ENCODE measurements at places on chromosomes 7 and 10.
A peak's percentile ranks its signal among the peaks of the same experiment; 100 is the strongest.

DNA sequence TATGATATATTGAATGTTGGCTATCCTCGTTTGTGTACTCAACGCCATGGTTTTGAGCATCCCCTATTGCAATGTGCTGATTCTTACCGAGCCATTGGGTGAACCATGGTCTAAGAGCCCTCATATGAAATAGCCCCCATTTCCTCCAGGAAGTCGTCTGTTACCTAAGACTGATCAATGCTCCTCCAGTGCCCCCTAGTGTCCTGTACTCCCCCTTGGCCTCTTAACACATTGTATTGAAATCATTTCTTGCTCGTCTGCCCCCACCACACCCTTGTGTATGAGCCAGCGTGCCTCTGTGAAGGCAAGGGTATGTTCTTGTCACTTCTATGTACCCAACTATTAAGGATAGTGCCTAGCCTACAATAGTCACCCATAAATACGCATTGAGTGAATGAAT is 11.2 kb upstream of the SLC35B4 start:
- peak; percentile 66 for DNase-seq

- no peak for DNase-seq
Observed at GRCh38 chr7:96004578-96004977, 232.2 kb downstream of the DYNC1I1 start.

- no peak for DNase-seq
Observed at GRCh38 chr10:3364768-3365480, 192.3 kb upstream of the PITRM1 start.

- no peak for DNase-seq
Observed at GRCh38 chr10:49094646-49095045, 20.7 kb downstream of the VSTM4 start.

GRCh38 chr7:71339924-71340323 is 208.0 kb downstream of the GALNT17 start:
- no peak for DNase-seq

GRCh38 chr10:33117816-33118215 is 159.8 kb upstream of the ITGB1 start:
- DNase-seq = no peak

GRCh38 chr7:94655848-94656657 is at the start of gene SGCE:
TSS of gene SGCE (minus strand) at chr7:94656133. CDS start at chr7:94656098, 35 bp downstream.
- no peak for DNase-seq

- no peak for DNase-seq
Observed at GRCh38 chr10:131186547-131187253, 124.8 kb downstream of the TCERG1L start.

GRCh38 chr7:7201578-7202374 is 19.4 kb downstream of the C1GALT1 start:
- DNase-seq = no peak

- no peak for DNase-seq
Observed at GRCh38 chr7:77753173-77753572, 45.1 kb downstream of the TMEM60 start.

- DNase-seq = no peak
Observed at GRCh38 chr10:4483811-4484210, 342.2 kb upstream of the AKR1E2 start.

DNA sequence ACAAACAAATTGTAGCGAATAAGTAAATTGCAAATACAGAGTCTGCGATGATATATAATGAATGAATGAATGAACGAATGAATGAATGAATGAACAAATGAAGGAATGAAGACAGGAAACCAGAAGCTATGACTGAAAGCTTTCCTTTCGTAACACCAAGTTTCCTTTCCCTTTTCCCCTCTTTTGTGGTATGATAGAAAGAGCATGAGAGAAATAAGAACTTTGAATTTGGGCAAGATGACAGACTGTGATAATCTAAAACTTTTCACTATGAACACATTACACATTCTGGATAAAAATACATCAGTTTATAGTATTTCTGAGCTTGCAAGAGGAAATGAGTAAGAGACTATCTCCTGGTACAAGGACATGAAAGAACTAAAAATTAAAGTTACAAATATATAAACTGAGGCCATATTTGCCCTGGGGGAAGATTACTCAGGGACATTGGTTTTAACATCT is 8.4 kb upstream of the UCN3 start:
- DNase-seq = no peak

GRCh38 chr7:141664450-141664849 is 37.5 kb downstream of the DENND11 start:
- no peak for DNase-seq

DNA sequence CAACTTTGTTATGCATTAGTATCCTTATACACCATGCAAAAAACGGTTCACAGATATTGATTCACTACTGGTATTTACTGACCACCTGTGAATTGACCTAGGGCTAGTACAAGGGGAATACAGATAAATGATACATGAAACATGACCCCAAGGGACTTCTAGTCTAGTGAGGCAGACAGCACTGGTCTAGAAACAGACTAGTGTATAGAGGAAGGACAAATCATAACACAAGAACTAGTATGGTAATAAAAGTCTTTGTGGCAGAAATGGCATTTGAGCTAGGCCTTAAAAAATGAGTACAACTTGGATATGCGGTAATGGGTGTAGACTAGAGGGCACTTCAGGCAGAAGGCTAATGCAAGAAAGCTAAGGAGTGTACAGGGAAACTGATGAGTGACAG is 86.6 kb downstream of the SLC25A13 start:
- DNase-seq = no peak

- no peak for DNase-seq
Observed at GRCh38 chr7:43148161-43148731, 35.8 kb downstream of the HECW1 start.

GRCh38 chr7:43764807-43765491 is 6.5 kb downstream of the BLVRA start:
- DNase-seq = peak; percentile 70

DNA sequence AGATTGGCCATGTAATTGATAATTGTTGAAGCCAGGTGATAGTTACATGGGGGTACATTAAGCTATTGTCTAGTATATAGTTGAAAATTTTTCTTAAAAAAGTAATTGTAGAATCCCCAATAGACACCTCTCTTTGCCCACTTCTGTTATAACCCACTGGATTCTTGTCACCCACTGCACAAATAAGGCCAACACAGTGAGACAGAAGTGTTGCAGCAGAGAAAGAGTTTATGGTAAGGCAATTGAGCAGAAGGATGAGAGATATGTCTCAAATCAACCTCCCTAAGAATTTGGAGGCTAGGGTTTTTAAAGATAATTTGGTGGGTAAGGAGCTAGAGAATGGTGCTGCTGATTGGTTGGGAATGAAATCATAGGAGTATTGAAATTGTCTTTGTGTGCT is 270.3 kb upstream of the TAC1 start:
- DNase-seq = no peak

- DNase-seq = no peak
Observed at GRCh38 chr7:24889611-24890010, 90.4 kb downstream of the OSBPL3 start.

- DNase-seq = no peak
Observed at GRCh38 chr7:66886152-66886551, 34.9 kb upstream of the TMEM248 start.

GRCh38 chr7:30789334-30789711 is 18.1 kb downstream of the MINDY4 start:
- peak; percentile 71 for DNase-seq

- DNase-seq = peak; percentile 17
Observed at GRCh38 chr7:47253650-47254080, 328.2 kb downstream of the TNS3 start.

DNA sequence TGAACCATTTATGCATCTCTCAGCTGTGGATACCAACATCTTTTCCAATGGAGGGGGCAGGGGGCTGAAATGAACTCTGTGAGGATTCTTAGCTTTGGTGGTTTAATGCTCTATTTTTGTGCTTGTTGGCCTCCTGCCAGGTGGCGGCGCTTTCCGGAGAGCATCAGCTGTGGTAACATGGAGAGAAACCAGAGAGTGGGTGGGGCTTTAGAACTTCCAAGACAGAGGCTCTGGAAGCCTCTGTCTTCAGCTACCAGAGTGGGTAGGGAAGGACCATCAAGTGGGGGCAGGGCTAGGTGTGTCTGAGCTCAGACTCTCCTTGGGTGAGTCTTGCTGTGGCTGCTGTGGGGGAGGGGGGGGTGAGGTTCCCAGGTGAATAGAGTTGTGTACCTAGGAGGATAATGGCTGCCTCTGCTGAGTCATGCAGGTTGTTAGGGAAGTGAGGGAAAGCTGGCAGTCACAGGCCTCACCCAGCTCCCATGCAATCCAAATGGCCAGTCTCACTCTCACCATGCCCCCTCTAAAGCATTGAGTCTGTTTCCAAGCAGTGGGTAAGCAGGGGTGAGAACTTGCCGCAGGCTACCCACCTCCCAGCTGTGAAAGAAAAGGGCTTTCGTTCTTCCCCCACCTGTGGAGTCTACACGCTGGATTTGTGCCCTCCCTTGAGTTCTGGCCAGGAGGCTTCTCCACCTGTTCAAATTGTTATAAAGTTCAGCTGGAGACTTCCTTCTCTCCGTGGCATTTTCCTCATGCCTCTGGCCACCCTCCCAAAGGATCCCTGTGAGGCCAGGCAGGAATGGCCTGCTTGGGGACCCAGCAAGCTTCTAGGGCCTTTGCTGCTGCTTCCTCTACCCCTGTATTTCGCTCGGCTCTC is 527.0 kb downstream of the NEBL start:
- no peak for DNase-seq

DNA sequence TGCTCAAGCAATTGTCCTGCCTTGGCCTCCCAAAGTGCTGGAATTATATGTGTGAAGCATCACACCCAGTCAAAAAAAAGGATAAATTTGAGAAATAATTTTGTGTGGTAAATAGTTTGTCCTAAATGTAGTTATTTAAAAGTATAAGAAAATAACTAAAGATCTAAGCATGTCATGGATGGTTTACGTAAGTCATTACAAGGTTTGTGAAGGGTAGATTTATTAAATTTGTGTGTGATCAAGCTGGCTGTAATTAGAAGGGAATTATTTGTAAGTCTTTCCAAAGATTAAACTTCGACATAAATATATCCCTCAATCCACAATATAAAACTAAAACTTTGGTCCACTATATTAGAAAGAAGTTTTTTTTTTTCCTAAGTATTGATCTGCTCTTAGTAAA is 28.6 kb downstream of the ORC5 start:
- no peak for DNase-seq

DNA sequence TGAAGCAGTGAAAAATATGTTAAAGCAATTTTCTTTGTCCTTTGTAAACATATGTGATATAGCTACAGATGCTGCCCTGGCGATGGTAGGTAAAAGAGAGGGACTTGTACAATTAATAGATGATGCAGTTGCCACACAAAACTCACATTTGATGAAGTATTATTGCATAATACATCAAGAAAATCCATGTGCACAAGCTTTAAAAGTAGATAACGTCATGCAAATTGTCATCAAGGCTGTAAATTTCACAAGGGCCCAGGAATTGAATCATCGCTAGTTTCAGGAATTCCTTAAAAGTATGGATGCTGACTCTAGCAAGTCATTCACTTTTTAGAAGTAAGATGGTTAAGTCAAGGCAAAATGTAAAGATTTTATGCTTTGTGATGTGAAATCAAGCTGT is 10.0 kb downstream of the CYP3A5 start:
- DNase-seq = peak; percentile 19

GRCh38 chr10:95327367-95327766 is 36.6 kb upstream of the PDLIM1 start:
- DNase-seq = no peak

DNA sequence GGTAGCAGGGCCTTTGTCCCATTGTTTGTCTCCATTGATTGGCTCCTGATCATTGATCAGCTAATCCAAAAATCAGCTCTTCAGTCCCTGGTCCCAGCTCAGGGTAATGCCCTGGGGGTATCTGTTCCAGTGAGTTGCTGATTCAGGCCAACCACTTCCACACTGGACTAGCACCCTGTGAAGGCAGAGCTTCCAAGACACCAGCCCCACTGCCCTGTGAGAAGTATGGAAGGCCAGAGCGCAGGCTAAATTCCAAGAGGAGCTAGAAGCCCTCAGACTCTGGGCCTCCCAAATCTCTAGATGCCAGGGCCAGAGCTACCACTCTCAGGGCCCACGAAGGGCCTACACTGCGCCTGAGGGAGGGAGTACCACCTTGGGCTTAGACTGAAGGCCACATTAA is 10.4 kb downstream of the TMEM72 start:
- DNase-seq = no peak

- DNase-seq = no peak
Observed at GRCh38 chr7:24108906-24109376, 175.0 kb upstream of the NPY start.

- no peak for DNase-seq
Observed at GRCh38 chr10:33087922-33088321, 129.9 kb upstream of the ITGB1 start.

DNA sequence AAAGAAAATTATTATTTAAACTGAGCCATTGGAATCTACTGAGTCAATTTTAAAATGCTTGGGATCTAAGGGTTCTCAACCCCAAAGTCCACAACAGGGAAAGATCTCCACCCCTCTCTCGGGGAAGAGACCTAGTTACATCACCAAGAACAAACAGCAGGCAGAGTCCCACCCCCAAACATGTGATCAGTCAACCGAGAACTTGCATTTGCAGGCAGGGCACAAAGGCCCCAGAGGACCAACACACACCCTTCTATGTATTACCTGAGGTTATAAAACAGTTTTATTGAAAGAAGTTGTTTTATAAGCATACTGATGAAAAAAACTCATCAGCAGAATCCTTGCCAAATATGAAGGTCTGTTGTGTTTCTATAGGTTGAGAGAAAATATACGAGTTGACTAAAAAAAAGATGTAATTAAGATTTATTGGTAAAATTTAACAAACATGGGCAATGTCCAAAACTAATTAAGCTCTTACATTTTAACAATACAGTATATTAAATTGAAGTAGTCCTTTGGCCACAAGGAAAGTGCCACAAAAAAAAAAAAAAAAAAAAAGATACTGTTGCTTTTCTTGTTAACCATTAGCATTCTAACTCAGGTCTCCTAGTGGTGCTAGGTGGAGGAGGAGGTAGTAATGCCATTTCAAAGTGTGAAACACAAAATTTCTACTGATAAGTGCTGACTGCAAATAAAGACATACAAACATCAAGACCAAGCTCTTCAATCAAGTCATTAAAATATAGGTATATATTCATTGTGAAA is 975 bp upstream of the USP54 start:
- DNase-seq = peak; percentile 55

- DNase-seq = peak; percentile 87
Observed at GRCh38 chr7:102306916-102307677, 20.4 kb downstream of the SH2B2 start.

DNA sequence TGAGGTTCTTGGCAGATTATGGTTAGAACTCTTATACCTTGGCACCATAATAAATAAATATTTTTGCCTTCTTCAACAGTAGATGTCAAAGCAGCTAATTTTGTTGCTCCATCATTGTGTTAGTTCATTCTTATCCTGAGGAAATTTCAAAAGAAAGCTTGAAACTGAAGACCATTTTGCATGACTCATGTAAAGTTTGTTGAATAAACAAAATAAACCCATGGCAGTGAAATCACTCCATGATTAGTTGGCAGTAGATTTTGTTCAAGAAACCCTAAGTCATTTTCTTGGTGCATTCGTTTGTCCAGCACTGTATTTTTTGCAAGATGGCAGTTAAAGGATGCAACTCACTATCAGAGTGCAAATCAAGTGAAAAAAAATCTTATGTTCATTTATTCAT is 91.6 kb downstream of the HECW1 start:
- DNase-seq = no peak

Data from inflammatory macrophage (primary cell).